A549 (cell line): ENCODE measurements at places on chromosomes 12 and 14.

- peak; percentile 21 for DNase-seq
Observed at GRCh38 chr14:77616133-77616453, 344 bp downstream of the SPTLC2 start.

GRCh38 chr12:42255221-42255865 is 17.3 kb upstream of the YAF2 start:
- DNase-seq: no peak

GRCh38 chr14:89179891-89180404 is 237.1 kb downstream of the FOXN3 start:
- no peak for DNase-seq

DNA sequence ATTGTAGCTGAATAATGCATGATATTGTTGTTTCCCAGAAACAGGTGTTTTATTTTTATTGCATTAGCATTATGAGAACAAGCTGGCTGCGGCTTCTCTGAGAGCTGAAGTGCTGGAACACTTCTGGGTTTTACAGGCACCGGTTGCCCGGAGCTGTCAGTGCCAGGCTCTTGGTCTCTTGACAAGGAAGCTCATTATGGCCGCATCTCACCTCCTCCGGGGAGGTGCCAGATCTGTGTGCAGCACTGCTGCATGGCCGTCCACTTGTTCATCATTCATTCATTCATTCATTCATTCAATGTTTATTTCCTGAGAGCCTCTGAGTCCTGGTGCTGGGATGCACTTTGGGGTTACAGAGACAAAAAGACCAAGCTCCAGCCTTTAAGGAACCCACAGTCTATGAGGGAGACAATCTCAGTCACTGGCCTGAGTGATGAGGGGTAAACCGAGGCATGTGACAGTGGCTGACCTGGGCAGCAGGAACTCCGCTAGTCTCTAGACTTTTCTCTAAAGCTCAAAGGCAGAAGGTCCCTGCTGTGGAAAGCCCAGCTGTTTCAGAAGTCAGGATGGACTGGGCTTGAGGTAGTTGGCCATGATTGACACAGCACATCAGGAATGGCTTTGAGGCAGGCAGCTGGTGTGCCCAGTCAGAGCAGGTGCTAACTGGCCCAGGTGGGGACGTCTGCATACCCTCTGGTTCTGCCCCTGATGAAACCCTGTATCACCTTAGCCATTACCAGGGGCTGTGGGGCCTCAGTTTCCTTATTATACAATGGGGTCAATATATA is 181.0 kb downstream of the ADGRD1 start:
- no peak for DNase-seq

- no peak for DNase-seq
Observed at GRCh38 chr12:28234444-28234843, 44.2 kb downstream of the CCDC91 start.

GRCh38 chr14:88856786-88857366 is 32.4 kb downstream of the TTC8 start:
- no peak for DNase-seq

DNA sequence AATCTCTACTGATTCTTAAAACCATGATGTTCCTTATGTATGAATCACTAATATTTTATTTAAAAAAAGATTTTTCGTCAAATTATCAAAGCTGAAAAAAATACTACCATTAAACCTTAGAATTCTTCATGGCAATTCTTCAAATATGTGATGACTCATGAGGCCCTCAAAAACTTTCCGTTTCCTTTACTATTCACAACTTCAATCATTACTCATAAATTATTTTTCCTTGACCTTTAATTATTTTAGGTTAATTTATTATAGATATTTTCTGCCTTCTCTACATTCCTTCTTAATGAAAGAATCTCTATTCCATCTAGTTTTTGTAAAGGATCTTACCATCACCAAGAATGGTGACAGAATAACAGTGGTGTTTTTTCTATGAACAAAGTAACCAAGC is 162.1 kb upstream of the SOX5 start:
- no peak for DNase-seq

DNA sequence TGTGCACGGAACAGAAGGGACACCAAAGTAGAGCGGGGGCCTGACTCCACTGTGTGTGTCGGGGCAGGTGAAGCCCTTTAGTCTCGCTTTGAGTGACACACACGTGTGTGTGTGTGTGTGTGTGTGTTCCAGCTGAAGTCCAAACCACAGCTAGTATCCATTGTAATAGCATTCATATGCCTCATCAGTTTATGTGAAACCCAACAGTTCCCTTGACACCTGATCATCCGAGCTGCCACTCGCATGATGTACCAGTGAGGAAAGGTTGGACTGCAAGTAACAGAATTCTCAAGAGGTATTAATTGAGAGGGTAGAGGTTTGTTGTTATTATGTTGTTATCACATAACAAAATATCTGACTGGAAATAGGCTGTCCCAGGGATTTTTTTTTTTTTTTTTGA is 16.4 kb downstream of the CCDC63 start:
- DNase-seq: no peak

DNA sequence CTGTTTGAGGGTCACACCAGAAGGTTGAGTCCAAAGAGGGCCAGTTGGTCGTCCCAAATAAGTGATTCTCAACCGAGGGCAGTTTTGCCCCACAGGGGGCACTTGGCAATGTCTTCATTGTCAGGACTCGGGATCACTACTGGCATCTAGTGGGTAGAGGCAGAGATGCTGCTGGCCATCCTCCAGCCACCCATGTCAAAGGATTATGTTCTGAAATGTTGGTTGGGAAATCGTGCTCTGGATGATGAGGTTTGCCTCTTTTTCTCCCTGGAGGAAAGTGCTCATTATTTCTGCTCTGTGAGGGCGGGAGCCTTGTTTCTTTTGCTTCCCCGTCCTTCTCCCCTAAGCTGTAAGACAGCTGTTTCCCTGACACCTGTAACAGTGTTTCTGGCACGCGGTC is 3.6 kb downstream of the ZNF839 start:
- DNase-seq: peak; percentile 82

DNA sequence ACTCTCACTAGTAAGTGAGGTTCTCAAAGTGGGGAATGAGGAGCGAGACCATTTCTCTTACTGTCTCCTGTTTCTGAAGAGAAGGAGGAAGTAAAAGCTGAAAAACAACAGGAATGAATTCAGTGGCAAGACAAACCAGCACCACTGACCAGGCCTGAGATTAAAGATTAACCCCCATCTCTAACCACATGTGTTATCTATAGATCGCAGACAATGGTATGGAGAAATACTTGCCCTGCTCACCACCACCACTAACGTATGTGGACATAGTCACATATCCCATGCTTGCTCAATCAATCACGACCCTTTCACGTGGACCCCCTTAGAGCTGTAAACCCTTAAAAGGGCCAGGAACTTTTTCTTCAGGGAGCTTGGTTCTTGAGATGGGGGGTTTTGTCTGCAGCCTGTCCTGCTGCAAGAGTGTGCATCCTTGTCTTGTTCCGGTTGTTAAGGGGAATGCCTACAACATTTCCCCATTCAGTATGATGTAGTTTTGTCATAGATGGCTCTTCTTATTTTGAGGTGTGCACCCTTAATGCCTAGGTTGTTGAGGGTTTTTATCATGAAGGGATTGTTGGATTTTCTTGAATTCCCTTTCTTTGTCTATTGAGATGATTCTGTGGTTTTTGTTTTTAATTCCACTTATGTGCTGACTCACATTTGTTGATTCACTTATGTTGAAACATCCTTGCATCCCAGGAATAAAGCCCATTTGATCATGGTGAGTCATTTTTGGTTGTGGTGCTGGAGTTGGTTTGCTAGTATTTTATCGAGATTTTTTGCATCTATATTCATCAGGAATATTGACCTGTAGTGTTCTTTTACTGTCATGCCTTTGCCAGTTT is 698.8 kb upstream of the LMO3 start:
- peak; percentile 32 for DNase-seq

GRCh38 chr14:37968664-37969240 is 239.0 kb upstream of the SSTR1 start:
- no peak for DNase-seq

DNA sequence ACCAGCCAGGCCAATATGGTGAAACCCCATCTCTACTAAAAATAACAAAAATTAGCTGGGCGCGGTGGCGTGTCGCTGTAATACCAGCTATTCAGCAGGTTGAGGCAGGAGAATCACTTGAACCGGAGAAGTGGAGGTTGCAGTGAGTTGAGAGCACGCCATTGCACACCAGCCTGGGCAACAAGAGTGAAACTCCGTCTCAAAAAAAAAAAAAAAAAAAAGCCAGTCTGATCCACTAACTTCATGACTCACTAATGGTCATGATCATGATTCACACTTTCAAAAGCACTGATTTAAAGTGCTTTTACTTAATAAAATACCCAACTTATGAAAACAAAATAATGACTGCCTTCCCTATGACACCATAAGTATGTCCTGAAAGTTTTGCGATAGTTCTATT is 38.4 kb upstream of the CPM start:
- DNase-seq: peak; percentile 10

DNA sequence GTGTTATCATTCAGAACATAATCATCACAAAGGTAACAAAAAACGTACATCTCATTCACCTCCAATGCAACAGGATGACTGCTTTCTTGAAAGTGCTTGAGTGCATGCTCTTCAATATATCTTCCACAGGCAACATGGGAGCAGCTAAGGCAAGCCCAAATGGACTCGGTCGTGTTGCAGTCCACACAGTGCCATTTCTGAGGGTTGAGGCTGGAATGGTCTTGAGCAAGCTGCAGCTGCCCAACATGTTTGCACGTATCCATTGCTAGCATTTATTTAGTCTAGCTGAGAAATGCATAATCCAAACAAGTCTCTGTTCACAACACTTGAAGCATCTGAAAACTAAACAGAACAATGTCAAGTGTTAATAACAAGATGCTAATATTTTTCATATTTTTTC is 17.3 kb downstream of the USP44 start:
- no peak for DNase-seq

GRCh38 chr12:50248883-50249282 is 34.4 kb downstream of the LIMA1 start:
- DNase-seq: no peak

DNA sequence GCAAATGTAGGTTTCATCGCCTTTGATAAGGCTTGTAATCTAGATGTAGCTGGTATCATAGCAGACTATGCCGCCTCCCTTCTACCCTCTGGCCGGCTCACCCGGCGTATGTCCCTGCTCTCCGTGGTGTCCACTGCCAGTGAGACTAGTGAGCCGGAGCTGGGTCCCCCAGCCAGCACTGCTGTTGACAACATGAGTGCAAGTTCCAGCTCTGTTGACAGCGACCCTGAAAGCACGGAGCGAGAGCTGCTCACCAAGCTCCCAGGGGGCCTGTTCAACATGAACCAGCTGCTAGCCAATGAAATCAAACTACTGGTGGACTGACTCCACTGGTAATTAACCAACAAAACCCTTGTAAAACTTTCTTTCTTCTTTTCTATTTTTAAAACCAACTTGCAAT is 49.0 kb upstream of the A2ML1 start:
- DNase-seq: no peak

- no peak for DNase-seq
Observed at GRCh38 chr14:39957290-39957689, 525.1 kb upstream of the FBXO33 start.

DNA sequence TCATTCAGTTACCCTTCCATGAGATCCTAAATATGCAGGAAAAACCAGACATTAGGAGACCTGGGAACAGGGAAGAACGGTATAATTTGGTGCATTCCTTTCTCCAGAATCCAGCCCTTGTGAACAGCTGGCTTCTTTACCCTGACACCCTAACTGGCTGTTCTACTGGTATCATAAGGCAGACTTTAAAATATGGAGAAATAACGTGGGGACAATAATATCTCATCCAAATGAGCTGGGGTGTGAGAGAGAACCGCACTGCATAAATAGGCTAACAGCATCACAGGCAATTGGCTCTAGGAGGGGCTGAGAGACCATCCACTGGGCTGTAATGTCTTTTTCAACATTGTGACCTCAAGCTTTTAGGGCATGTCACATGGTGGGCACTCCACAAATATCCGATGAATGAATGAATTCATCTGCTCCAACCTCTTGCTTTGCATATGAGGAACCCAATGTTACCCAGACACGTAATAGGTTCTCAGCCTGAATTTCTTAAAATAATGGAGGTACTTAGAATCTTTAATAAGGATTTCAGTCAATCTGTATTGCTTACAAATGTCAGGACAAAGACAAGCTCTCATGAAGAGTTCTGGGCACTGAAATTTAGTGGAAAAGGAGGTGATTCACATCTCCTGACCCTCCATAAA is 157.9 kb downstream of the SAMD4A start:
- DNase-seq: no peak

DNA sequence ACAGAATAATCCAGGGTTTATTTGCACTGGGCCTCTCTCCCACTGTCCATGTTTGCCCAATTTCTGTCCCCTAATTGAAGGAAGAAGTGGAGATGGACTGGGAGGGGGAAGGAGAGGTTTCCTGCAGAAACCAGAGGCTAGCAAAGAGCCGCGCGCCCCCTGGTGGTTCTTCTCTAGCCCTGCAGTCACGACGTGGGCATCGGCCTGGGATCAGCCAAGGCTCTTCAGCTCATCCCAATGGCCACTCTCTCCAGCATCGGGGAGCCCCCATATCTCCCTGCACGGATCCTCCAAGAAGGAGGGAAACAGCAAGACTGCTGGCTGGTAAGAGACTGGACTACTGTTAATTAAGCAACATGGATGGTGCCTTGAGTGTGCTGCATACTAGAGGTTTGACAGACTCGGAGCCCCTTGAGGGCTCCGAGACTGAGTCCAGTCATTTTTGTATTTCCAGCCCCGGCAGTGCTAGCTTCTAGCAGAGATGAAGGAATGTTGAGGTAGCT is 18.7 kb downstream of the ZBTB39 start:
- peak; percentile 82 for DNase-seq

- no peak for DNase-seq
Observed at GRCh38 chr12:132924356-132924755, 31.8 kb downstream of the ZNF605 start.

GRCh38 chr14:73238424-73238852 is 1.1 kb downstream of the PAPLN start:
- DNase-seq: no peak

DNA sequence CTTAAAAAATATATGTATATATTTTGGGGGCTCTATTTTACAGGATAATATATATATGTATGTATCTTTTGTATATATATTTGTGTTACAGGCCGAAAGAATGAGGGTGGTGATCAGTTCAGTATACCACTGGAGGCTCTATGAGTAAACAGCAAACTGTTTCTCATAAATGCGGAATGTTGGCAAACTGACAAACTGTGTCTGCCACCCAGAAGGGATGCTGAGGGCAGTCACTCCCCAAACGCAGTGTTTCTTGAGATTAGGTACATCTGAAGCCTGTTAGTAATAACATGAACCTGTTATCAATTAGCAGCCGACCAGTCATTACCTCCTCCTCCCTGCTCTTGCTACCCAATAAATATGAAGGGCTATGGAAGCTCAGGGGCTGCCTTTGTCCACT is 20.8 kb downstream of the TNFAIP2 start:
- peak; percentile 76 for DNase-seq
